NCI-H345 (cell line): ENCODE measurements at places on chromosomes 6 and 20.
A peak's percentile ranks its signal among the peaks of the same experiment; 100 is the strongest.

DNA sequence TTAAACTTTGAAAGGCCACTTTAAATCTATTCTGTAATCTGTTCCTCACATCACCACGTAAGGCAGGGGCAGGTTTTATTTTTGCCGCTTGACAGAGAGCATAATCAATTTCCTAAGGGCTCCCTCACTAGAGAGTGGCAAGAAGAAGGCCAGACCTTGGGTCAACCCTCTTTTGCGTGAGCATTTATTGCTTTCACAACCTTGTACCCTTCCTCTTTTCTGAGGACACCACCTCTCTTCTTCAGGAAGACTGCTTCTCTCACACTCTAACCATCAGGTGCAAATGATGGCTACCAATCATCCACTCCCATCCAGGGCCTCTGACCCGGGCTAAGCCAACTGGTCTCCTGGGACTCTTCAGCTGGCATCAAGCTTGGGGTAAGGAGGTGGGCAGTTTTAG is 25.2 kb upstream of the QKI start:
- no peak for DNase-seq

GRCh38 chr6:45472382-45472781 is 94.6 kb upstream of the SUPT3H start:
- DNase-seq, result no peak

DNA sequence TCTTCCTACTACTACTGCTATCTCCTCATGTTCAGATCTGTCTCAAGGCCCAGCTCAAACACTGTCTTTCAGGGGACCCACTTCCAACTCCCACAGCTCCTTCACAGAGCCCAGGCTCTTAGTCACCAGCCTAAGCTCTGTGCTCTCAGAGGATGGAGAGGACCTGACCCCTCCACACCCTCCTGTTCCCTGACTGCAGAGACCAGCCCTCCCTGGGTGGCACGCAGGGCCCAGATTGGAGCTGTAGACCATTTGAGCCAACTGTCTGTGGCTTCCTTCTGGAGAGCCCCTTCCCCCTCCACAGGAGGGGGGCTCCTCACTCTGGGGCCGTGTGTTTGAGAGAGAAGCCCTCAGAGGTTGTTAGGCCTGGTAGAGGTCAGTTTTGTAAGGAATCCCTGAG is 9.8 kb downstream of the SNPH start:
- no peak for DNase-seq

DNA sequence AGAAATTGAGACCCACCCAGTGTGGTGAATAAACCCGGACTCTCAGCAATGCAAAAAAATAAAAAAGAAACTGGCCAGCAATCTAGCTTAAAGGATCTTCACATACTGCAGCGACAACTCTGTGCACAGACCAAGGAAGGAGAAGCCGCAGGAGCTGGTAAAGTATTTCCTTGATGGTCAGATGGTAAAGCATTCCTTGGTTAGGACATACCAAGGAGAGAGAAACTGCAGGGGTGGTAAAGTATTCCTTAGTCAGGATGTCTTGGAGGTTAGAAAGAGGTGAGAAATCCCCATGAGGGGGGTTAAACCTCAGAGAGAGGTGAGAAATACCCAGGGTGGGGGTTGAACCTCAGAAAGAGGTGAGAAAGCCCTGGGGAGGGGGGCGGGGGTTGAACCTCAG is 86.8 kb downstream of the PLG start:
- no peak for DNase-seq

GRCh38 chr6:109874086-109874485 is 104.0 kb upstream of the GPR6 start:
- no peak for DNase-seq

DNA sequence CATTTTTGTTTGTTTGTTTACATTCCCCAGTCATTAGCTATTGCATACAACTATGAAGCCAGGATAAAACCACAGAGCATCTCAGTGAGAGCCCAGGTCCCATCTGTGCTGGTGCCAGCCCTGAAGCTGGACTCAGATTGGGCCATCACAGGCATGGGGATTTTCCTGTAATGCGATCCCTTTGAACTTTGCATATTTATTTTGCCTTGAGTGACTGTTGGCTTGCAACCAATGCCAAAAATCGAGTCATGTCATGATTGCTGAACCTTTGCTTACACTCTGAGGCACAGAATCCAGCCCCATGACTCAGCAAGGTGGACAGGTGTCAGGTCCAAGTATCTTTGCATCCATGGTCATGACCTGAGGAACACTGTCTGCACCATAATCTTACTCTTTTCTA is 46.2 kb upstream of the GGTLC1 start:
- peak; percentile 32 for DNase-seq

GRCh38 chr6:158505194-158505593 is 54.7 kb upstream of the TMEM181 start:
- no peak for DNase-seq

- peak; percentile 58 for DNase-seq
Observed at GRCh38 chr6:26064619-26065257, 22.5 kb upstream of the HFE start.

DNA sequence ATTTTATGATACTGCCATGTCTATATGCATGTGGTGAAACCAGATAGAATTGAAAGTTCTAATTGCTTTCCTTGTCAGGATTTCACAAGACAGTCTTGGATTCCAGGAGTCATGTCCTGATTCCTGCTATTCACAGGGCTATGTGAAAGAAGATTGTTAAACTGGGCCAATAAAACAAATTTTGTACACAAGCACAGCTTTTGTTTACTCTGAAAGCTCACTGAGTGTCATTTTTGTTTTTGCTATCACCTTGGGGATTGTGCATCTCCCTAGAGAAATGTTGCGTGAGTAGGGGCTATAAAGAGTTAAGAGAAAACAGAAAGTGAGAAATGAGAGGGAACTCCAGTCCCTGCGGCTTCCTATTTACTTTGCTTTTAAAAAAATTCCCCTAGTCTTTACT is 627.5 kb downstream of the PKHD1 start:
- DNase-seq, result no peak

GRCh38 chr6:308768-309167 is 16.5 kb downstream of the DUSP22 start:
- no peak for DNase-seq

DNA sequence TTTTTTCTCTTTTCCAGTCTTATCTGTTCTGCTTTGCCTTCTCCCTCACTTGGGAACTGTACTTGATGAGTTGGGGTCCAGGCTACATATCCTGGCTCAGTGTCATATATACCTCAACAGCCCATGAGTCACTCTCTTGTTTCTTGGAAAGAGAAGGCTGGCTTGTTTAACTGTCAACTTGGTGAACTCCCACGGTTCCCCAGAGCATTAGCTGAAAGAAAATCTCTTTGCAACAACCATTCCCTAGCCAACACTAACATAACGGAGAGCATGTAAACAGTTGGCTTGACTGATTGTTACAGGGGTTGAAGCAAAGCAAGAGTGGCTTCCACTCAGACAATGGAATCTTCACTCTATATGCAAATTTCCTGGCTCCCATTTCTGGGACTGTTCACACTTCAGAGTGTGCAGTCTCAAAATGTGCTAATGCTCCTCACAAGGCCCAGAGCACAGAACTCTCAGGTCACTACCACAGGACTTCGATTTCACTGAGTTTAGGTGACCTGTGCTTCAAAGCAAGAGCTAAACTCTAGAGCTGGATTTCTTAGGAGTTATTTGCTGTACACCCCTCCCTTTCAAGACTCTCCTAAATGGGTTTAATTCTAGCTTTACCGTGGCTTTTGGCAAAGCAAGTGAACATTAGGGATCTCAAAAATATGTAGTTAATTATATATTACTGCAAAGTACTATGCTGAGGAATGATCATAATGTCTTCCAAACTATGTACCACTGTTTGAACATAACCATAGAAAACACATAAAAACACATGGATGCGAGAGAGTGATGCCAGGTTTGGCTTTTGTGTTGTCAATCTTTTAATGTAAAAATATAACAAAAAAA is 609.8 kb downstream of the RFPL4B start:
- no peak for DNase-seq

- DNase-seq, result no peak
Observed at GRCh38 chr6:155406801-155407200, 48.8 kb downstream of the NOX3 start.
